ENCODE measurements at places on chromosomes 12 and 14. TPM values are rescaled to one million over a fixed set of nuclear protein-coding genes. Genes with fewer than 3 reads are reported as not detected.

SYT1 gene
- total RNA-seq, result 1.1 TPM

AQP6 gene
- not detected for total RNA-seq

ZCCHC8 gene
- total RNA-seq, result 32.0 TPM

SH2B3 gene
- total RNA-seq, result 147 TPM

INHBE gene
- not detected for total RNA-seq

KCNC2 gene
- not detected for total RNA-seq

GPR84 gene
- not detected for total RNA-seq

BATF gene
- 1.7 TPM for total RNA-seq

SRSF9 gene
- total RNA-seq, result 196 TPM
